Hypothalamus (tissue), 51 donors: ENCODE measurements at places on chromosomes 4 and X.

DNA sequence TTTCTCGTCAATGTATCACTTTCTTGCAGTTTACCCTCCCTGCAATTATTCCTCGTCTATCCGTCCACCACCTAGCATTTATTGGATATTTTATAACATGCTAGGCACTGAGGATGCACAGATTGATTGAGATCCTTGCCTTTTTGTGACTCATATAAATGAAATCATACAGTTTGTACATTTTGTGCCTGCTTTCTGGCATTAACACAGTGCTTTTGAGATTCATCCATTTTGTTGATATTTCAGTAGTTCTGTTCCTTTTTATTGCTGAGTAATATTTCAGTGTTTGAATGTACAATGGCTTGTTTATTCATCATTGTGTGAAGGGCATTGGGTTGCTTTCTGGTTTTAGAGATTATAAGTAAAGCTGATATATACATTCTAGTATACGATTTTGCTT lies 841 bp downstream of the TBC1D19 start:
- DNase-seq, result no peak

DNA sequence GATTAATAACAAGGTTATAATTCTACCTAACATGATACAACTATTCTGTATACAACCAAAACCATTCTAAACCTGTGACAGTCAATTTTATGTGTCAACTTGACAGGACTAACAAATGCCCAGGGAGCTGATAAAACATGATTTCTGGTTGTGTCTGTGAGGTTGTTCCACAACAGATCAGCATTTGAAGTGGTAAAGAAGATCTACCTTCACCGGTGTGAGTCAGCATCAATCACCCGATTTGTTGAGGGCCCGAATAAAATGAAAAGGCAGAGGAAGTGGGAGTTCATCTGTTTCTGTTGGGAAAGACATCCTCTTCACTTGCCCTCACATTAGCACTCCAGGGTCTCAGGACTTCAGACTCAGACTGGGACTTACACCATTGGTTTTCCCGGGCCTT lies 187.9 kb downstream of the MAB21L2 start:
- no peak for DNase-seq

DNA sequence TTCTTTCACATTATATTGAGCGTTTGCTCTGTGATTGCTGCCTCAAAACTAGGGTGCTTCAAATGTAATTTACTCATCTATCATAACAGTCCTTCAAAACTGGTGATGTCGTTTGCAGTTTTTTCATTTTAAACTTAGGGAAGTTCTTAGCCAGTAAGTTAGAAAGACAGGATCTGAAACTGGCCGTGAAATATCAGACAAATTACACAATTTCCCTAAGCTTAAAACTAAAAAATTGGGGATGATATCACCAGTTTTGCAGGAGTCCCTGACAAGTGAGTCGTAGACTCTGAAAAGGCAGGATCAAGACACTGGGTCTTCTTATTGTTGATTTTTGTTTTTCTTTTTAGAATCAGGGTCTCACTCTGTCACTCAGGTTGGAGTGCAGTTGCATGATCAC lies 44.8 kb downstream of the MOB1B start:
- no peak for DNase-seq

- DNase-seq, result no peak
Measured at GRCh38 chr4:46900082-46900481, 9.0 kb downstream of the COX7B2 start.

GRCh38 chrX:153966841-153967535 lies 4.6 kb downstream of the HCFC1 start:
- DNase-seq, result no peak

DNA sequence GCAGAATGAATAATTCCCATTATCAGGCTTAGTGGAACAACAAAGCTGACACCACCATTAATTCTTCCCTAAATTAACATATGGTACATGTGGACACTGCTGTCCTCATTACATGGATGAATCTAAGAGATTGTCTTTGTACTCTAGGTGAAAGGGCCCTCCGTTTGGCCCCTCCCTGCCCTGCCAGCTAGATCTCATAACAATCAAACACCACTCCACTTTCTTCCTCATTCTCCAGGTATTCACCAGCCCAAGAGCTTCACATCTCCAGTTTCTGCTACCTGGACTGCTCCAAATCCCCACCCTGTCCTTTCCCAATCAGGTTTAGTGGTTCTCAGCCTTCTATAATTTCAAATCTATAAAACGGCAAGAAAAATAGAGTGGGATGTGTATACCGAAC lies 3.8 kb downstream of the HSD17B11 start:
- no peak for DNase-seq

GRCh38 chrX:46551494-46552128 lies 6.4 kb upstream of the ZNF674 start:
- no peak for DNase-seq

GRCh38 chrX:69238114-69238886 lies 73.0 kb upstream of the PJA1 start:
- peak; percentile 11 for DNase-seq
